Activated T-helper 1 cell treated with anti-CD3 and anti-CD28 coated beads, Interleukin-2, amount 50 U/mL, for 16 hours (primary cell): ENCODE measurements at places on chromosomes 12 and 14.
A peak's percentile ranks its signal among the peaks of the same experiment; 100 is the strongest.

- no peak for DNase-seq
Observed at GRCh38 chr12:19208456-19208855, 78.9 kb downstream of the PLEKHA5 start.

DNA sequence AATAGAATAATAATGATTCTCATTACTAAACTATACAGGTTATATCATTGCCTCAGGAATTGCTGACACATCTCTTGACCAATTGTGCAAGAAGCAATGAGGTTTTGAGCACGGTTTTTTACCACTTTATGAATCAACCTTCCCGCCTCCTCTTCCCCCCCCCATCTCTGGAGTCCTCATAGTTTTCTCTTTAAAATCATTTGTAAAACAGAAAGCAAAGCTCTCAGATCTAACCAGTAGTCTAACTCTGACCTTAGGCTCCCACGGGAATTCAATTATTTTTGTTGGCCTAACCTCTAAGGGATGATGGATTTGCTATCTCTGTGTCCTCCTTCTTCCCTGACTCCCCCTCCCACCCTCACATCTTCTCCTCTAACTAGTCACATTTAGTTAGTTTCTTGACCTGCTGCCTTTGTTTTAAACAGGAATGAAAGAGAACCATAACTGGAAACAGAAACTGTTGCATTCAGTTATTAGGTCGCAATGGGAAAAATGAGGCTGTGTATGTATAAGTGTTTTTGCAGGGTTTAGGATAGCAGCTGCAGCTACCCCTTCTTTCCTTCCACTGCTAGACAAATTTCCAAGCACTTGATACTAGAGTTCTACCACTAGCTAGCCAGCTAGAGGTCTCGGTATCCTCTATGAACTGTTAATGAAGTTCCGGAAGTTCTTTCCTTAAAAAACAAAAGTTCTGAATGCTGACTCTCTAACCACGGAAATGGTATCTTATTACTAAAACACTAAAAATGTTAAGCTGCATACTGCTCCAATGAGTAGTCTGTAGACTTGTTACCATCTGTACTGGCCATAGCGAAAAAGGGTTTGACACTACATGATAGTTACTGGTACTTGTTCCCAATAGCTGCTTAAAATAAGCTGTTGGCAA, 65.4 kb downstream of the TAOK3 start:
- peak; percentile 9 for DNase-seq

- DNase-seq: no peak
Observed at GRCh38 chr14:54109521-54110120, 153.0 kb upstream of the BMP4 start.

DNA sequence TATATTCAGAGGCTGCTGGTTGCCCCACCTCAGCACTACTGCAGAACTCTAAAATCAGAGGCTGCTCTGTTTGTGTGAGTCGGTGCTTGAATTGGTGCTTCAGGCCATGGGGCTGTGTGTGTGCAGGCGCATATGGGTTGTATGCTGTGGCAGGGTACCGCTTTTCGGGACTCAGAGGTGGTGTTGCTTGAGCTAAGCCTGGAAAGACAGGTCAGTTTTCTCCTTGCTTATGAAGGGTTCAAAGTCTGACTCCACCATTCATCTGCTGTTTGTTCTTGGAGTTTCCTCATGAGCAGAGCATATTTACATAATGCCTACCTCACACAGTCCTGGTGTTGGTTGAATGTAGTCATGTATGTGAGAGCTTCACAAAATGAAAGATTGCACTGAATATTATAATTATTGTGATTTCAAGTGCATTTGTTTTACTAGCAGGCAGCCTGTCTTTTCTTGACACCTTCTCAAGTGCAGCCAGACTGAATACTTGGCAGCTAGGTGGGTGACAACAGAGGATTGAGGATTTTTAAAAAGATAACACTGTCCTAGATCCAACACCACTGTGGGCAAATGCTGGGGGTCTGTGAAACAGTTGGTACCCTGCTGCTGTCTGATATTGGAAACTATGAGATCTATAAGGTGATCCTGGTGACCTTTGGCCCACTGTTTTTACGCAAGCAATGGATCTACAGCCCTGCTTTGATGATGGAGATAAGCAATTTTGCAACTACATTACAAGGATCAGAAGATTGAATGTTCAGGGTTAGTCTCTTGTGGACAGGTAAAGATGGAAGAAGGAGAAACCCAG, 1.0 kb upstream of the ANG start:
- no peak for DNase-seq

- DNase-seq: no peak
Observed at GRCh38 chr12:77407931-77408330, 342.6 kb upstream of the E2F7 start.

- DNase-seq: no peak
Observed at GRCh38 chr12:130286041-130286440, 51.6 kb upstream of the PIWIL1 start.

DNA sequence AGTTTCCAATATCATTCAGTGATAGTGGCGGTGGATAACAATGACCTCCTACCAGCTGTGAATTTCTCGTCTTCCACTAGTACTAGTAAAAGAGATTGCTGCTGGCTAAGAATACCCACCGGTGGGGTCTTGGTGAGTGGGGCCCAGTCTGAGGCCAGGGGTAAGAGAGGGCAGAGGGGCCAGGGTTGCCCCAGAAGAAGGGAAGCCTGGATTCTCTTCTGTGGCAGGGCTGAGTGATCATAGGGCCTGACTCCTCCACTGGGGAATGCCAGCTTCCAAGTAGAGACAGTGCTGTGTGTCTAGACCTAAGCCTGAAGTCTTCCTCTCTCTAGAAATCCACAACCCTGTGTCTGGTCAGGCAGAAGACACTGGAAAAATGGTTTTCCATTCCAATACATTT, 5.8 kb upstream of the TMEM63C start:
- DNase-seq: no peak

DNA sequence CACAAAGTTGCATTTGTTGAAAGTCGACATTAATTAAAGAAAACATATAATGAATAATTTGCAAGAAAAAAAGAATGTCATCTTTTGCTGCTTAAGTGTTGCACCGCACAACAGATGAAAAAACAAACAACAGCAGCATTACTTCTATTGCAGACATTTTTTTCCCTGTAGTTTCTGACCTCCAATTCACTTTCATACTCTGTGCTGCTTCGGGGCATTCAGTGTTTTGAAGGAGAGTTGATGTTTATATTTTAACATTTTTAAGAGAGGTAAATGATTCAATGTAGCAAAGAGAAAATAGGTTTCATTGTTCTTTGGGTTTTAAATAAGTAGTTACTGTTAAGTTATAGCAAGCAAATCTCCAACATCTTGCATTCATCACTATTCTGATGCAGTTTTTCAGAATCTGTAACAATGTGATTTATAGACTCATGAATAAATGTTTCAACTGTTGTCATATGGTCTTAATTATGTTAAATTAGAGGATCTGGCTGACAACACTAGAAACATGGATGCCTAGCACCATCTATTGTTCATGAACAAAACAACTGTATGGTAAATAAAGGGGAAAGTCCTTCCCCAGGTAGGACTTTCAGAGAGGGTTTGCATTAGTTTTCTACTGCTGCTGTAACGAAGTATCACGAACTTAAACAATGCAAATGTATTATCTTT, 168.1 kb downstream of the BCAT1 start:
- no peak for DNase-seq

DNA sequence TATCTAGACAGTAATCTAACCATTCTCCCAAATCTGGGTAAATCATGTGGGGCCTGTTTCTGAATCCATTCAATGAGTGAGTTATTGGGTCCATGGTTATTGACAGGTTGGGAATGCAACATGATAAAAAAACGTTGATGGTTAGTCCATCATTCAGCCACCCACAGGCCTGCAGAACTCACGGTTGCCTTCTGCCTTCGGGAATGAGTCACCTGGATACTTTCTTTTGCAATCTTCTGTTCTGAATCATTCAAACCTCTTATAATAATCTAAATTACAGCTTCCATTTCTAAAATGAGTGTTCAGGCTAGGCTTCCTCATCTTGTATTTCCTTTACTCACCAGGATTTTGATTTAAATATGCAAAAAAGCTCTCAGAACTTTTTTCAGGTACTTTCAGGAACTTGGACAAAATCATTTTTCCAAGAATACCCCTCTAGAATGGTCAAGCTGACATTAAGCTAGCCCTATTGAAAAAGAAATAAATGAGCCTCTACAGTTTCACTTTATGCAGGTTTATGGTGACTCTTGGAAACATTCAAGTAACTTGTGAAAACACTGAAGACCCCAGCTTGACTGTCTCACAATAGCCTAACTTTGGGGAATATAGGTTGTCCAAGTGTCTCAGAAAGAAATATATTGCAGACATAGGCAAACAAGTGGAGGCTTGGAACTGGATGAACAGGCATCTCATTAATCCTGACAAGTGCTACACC, 94.4 kb downstream of the KCNK10 start:
- no peak for DNase-seq

DNA sequence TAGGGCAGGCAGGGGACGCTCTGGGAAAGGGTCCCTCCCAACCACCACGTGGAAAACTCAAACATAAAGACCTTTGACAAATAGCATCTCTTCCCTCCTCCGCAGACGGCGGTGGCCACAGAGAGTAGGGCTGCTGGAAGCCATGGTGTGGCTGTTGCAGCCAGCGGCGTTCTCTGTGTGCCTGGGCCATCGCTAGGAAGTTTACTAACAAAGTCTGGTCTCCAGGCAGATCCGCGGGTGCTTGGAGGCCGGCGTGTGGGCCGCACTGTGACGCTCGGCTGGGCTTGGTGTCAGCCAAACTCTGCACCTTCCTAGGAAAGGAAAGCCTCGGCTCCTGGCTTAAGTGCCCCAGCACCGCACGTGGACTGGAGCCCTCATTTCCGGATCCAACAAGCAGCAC, 65.6 kb downstream of the CCDC88C start:
- DNase-seq: no peak

GRCh38 chr14:24094841-24095270, 745 bp downstream of the PCK2 start:
- no peak for DNase-seq

DNA sequence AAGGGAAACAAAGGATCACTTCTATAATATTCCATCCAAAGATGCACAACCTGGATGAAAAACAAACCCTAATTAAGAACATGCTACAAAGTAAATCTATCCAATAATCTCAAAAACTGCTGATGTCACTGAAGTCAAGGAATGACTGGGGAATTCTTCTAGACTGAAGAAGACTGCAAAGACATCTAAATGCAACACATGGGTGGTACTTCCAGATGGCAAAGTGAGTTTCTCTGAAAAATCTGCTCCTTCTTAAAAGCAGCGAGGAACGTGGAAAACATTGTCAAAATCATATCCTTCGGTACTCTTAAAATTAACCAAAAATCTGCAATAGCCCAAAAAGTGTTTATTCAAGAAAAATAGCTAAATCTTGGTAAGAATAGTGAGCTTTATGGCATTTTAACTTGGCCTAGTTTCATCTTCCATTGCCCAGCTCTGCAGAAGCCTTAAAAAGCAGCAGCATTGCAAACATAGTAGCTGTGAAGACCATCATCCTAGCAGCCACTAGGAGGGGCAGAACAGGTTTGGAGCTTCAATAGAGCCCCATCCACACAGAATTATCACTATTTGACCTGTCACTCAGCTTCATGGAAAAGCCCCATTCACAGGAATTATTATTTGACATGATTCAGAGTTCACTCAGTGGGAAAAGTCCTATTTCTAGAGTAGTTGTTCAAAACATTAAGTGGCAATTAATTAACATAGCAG, 7.4 kb downstream of the CLEC14A start:
- DNase-seq: no peak

GRCh38 chr12:69430942-69431590, 39.1 kb upstream of the FRS2 start:
- no peak for DNase-seq

DNA sequence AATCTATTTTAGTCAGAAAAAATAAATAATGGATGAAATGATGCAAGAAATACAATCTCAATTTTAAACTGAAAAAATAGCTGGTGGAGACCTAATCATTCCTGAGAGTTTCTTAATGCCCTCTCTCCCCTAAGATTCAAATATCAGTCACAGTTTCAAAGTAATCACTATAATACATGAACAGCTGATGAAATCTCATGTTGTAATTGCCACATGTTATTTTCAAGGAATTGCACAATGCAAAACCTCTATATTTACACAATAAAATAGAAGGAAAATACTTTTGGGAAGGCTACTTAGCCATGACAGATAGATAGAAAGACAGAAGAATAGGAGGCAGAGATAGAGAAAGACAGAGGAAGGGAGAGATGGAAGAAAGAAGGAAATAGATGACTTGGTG, 18.2 kb downstream of the IFNG-AS1 start:
- no peak for DNase-seq

DNA sequence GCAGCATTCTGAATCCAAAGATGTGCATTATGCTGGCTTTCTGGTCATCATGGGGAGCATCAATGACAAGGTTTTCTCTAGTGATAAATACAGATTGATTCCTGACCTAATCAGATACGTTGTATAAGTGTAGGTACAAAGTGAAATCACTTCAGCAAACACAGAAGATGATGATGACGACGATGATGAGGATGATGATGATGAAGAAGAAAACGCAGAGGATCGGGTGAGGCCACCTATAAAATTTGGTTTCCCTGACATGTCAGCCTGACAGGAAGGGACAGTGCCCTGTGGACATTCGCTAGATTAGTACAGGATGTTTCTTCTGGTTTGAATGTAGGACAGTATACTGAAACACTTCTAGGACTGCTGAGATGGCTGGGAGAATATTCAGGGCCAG, 20.2 kb downstream of the RNF34 start:
- no peak for DNase-seq

DNA sequence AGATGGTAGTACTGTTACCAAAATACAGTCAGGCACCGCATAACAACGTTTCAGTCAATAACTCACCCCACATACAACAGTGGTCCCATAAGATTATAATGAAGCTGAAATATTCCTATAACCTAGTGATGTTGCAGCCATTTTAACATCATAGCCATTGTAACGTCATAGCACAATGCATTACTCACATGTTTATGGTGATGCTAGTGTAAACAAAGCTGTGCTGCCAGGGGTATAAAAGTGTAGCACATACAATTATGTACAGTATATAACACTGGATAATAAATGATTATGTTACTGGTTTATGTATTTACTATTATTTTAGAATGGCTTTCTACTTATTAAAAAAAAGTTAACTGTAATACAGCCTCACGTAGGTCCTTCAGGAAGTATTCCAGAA, 37.0 kb downstream of the GPR137C start:
- no peak for DNase-seq

- no peak for DNase-seq
Observed at GRCh38 chr14:100158566-100159093, 815 bp downstream of the DEGS2 start.
